Astrocyte (in vitro differentiated cells and primary cell): ENCODE measurements at places on chromosomes 12 and 14. TPM values are rescaled to one million over a fixed set of nuclear protein-coding genes. Genes with fewer than 3 reads are reported as not detected.

DNA sequence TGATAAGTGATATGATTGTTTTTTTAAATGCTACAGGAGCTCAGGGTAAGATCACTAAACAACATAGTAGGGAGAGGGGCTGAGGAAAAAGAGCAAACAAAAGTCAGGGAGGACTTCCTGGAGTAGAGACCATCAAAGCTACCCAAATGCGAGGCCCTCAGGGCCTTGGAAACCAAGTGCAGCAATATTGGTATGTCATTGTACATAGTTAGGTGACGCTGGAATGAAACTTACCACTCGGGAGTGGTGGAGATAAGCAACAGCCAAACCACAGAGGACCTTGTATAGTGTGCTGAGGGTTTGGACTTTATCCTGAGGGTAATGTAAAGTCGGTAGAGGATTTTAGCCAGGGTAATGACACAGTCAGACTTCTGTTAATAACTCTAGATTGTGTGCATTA is 13.8 kb downstream of the KITLG start:
- peak; percentile 81 for DNase-seq

DNA sequence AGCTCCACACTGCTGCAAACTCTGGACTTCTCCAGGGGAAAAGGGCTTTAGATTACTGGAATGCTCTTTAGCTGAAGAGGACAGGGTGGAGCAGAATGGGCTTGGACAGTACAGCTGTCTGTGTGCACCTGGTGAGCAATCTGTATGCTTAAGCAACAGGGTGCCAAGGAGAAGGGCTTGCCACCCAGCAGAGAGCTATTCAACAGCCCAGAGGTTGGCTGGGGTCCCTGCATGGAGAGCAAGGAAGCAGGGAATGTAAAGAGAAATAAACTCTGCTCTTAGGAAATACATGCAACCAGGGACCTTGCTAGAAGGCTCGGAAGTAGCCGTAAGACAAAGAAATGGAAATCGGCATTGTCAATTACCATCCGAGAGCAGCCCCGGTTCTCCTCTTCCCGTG is 53.0 kb upstream of the CORO1C start:
- DNase-seq, result no peak

- DNase-seq, result no peak
Measured at GRCh38 chr14:50786751-50787464, 44.1 kb downstream of the NIN start.

KRT78 gene
- not detected in 2 replicates for total RNA-seq

DNA sequence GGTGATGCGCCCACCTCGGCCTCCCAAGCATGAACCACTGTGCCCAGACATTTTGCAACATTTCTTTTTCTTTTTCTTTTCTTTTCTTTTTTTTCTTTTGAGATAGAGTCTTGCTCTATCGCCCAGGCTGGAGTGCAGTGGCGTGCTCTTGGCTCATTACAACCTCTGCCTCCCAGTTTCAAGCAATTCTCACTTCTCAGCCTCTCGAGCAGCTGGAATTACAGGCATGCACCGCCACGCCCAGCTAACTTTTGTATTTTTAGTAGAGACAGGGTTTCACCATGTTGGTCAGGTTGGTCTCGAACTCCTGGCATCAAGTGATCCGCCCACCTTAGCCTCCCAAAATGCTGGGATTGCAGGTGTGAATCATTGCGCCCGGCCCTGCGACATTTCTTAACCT is 7.6 kb upstream of the CDC42BPB start:
- DNase-seq, result no peak

GRCh38 chr14:80659783-80660182 is 281.8 kb downstream of the CEP128 start:
- DNase-seq, result no peak

- DNase-seq, result peak; percentile 76
Measured at GRCh38 chr12:98595243-98595988, 1.9 kb downstream of the SLC25A3 start.

DNA sequence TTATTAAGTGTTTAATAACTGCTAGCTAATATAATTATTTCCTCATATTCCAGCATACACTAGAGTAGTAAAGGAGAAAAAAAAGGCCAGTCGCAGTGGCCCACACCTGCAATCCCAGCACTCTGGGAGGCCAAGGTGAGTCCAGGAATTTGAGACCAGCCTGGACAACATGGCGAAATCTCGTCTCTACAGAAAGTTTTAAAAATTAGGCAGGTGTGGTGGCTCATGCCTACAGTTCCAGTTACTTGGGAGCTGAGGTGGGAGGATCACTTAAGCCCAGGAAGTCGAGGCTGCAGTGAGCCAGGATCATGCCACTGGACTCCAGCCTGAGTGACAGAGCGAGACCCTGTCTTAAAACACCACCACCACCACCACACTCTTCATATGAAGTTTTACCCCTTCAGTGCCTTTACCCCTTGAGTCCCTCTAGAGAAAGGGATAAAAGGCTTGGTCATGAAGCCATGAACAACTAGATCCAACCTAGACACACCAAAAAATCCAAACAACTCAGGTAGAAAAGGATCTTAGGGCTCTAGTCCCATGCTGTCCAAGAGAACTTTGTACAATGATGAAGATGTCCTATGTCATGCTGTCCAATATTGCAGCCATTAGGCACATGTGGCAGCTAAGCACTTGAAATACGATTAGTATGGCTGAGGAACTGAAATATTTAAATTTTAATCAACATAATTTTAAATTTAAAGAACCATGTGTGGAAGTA is 29.6 kb downstream of the ATXN2 start:
- DNase-seq, result no peak

GRCh38 chr12:29711381-29711780 is 72.4 kb downstream of the TMTC1 start:
- DNase-seq, result no peak
